ENCODE measurements at places on chromosomes 5 and 9.
A peak's percentile ranks its signal among the peaks of the same experiment; 100 is the strongest.

DNA sequence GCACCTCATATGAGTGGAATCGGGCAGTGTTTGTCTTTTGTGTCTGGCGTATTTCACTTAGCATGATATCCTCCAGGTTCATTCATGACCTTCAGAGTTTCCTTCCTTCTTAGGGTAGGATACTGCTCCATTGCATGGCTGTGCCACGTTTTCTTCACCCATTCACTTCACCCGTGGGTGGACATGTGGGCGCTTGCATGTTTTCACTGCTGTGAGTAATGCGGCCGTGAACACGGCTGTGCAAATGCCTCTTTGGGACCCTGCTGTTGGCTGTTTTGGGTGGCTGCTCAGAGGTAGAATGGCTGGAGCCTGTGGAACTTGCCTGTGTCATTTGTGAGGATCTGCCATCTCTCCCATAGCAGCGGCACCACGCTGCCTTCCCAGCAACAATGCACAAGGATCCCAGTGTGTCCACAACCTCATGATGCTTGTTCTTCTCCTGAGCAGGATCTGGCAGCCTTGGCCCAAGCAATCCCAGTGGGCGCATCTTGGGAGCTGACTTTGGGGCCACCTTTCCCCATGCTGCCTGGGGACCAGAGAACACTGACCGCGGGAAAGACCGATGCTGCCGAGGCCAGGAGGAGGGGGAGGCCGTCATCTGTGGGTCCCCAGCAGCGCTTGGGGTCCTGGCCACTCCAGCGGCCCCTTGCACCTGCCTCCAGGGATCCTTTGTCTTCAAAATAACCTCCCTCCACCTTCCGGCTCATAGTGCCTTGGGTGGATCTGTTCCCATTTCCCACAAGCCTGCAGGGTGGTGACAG, 2.3 kb upstream of the SCGB3A1 start:
- no peak for DNase-seq

DNA sequence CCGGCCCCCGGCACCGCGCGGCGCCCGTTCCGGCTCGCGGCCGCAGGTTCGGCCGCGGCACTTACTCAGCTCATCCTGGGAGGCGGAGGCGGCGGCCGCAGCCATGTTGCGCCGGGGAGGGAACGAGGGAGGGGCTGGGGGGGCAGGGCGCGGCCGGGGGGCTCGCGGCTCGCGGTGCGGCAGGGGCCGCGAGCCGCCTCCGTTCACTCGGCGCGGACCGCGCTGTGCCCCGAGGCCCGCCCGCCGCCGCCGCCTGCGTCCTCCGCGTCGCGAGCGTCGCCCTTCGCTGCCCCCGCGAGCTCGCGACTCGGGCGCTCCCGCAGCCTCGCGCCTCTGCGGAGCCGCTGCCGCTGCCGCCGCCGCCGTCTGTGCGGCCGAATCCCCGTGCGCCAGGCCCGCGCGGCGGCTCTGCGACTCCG, 735 bp downstream of the ECPAS start:
- peak; percentile 56 for DNase-seq

- DNase-seq = no peak
Measured at GRCh38 chr9:87830446-87830845, 52.2 kb upstream of the SPATA31E1 start.

DNA sequence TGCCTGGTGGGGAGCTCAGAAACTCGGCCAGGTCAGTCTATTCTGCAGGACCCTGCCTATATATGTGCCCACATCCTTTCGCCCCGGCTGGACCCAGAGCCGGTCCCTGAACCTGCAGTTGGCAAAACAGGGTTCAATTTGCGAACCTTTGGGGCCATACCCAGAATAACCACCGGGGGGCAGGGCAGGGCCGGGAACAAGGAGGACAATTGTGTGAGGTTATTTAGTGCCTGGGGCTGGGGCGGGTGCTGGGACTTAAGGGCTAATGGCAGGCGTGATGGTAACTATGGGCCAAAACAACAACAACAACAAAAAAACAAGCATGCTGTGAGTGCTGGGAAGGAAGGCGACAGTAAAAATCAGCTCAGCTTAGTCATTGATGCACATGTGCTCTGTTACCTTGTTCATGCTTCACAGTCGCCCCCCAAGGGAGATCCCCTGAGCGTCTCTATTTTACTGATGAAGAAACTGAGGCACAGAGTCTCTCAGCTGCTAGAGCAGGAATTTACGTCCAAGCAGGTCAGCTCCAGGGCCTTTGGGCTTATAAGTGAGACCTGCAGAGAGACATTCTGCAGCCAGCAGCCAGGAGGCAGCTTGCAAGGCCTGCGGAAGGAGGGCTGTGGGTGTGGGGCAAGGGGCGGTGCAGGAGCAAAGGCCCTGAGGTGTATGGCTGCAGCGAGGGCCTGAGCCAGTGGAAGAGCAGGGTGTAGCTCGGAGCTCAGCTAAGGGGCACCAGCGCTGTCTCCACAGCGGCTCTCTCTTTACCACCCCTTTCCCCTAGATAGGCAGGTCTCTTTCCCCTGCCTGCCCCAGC, 106.0 kb downstream of the PHF2 start:
- DNase-seq = peak; percentile 73

DNA sequence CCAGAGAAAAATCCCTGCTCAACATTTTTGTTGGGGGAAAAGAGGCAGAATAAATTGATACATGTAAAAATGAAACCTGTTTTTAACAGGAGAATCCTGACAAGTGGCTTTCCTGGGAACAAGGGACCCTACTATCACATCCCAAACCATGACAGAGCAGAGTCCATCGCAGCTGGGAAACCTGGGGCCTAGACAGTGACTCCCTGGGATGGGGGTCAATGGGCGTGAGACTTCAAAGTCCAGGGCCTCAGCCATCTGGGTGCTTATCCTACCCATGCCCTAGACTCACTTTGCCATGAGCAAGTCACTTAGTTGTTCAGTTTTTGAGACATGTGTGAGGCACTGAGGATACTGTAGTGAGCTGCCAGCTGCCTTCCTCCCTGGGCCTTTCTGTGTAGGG, 5.7 kb downstream of the TCOF1 start:
- DNase-seq = no peak

DNA sequence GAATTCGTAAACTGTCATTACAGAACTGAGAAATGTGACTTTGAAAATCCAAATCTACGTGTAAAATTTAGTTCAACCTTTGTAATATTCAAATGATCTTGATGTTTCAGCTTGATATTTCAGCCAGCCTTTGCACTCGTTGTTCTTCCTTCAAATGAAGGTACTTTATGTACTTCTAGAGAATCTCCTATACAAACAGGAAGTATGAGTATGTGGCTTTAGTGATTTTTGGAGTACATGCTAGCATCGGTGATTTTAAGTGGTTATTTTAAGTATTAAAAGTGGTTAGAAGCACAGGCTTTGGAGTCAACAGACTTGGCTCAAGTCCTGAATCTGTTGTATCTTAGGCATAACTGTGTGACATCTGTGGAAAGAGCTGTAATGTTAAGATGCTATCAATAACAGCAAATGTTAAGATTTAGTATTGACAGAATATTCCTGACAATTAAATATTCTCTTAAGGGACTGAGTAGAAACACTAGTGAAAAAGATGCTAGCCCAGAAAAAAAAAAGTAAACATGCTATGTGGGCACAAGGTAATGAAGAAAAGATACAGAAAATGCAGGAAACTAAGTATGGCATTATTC, 398.0 kb downstream of the ADGRV1 start:
- no peak for DNase-seq

DNA sequence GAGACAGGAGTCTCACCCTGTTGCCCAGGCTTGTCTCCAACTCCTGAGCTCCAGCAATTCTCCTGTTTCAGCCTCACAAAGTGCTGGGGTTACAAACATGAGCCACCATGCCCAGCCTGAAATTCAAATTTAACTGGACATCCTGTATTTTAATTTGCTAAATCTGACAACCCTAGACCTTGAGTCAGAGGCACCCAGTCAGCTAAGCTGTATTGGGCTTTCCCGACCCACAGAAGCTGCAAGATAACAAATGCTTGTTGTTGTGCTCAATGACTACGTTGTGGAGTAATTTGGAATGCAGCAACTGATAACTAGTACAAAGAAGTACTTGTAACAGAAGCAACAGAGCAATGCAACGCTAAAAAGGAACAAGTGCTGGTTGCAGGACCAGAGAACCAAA, 533.1 kb downstream of the NTRK2 start:
- DNase-seq = no peak

DNA sequence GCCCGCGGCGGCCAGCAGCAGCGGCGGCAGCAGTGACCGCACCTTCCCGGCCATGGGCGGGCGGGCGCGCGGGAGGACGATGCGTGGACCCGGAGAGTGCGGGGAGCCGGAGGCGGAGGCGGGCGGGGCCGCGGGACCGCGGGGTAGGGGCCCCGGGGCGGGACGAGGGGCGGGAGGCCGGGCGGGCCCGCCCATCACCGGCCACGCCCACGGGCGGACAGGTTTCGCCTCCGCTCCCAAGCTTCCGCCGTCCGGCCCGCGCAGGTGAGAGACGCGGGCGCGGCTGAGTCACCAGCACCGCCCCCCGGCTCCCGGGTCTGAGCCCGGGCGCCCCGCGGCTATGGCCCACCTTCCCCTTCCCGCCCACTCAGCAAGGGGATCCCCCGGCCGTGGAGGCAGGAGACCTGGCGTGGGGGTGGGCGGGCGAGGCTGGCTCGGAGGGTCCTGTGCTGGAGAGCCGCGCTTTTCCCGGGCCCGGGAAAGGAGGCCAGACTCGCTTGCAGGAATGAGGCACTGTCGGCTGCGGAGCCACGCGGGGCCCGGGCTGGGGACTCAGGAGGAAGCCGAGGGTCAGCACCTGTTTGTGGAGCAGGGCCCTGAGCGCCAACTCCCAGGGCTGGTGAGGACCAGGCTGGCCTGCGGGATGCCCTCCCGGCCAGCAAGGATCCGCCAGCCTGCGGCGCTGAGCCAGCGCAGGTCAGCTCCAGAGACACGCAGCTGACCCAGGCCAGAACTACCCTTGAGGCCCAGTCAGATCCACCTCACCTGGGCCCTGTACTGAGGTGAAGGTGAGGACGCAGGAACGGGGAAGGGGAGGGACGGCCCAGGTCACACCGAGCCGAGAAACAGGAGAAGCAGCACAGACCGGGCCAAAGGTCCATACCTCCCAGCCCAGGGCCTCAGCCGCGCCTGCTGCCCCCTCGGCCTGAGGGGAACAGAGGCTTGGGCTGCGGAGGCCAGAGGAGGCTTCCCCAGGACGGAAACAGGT, at the start of gene ENTPD2:
TSS of gene ENTPD2 (minus strand) at position 118 of the 988 bp plus-strand sequence. CDS start at position 54, 64 bp downstream.
- peak; percentile 56 for DNase-seq

DNA sequence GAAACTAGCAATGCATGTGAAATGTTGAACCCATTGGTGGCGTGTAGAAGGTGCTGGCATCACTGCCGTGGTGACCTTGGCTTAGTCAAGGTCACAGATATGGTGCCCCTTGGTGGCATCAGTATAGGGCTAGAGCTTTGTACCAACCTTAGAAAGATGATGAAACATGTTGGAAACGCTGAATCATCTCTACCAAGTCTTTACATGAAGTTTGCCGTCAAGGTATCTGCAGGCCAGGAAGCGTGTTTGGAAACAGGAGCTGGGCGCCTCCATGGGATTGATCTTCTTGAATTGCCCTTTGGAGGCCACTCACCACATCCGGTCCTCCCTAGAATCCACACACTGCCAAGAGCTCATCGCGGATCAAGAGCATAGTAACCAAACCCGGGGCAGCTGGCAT, 16.9 kb upstream of the BOD1 start:
- no peak for DNase-seq

DNA sequence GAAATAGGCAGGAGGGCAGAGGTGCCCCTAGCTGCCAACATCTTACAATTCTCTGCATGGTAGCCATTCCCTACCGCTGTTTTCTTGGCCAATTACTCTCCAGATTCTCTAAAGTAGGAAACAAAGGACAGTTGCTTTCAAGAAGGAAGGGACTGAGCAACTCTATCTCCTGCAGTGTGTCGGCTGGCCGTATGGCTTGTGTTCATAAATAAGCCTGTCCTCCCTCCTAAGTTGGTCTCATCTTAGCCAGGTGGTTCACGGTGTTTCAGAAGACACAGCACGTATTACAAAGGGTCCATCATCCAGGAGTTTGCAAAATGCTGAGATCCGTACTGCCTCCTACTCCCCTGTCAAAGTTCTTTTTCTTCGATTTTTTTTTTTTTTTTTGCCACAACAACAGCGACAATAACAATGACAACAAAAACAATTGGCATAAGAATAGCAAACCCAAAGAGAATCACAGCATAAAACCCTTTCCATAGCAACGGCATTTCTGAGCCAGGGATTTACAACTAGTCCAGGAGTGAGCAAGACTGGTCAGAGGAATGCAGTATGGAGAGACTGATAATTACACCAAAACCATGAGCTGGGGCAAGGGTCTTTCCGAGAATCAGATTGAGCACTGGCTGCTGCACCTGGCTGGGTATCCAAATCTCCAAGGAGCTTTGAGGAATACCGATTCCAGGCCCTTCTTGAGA, 212.8 kb downstream of the SLIT3 start:
- no peak for DNase-seq

- no peak for DNase-seq
Measured at GRCh38 chr5:7405277-7405676, 9.3 kb downstream of the ADCY2 start.

DNA sequence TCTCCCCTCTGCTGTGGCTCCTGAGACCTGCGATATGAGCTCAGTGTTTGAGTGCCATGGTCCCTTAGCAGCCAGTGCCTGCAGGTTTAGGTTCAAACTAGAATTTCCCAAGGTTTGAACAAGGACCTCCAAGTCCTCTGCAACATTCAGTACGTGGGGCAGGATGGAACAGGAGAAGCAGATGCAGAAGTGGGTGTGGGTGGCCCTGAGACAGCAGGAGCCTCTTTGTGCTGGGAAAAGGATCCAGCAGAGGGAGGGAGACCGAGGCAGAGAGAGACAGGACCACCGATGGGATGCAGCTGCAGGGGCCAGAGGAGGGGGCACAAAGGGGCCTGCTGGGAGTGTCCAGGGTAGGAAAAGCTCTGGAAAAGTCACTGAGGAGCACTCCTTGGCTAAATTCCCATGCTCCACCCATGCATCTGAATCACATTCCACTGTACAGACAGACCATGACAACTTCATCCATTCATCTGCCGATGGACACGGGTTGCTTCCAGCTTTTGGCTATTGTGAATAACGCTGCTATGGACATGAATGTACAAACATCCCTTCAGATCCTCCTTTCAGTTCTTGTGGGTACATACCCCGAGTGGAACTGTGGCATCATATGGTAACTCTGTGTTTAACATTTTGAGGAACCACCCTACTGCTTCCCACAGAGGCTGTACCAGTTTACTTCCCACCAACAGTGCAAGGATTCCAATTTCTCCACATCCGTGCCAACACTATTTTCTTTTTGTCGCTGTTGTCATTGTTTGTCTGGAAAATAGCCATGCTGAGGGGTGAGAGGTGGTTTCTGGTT, 26.7 kb upstream of the SUSD3 start:
- no peak for DNase-seq

DNA sequence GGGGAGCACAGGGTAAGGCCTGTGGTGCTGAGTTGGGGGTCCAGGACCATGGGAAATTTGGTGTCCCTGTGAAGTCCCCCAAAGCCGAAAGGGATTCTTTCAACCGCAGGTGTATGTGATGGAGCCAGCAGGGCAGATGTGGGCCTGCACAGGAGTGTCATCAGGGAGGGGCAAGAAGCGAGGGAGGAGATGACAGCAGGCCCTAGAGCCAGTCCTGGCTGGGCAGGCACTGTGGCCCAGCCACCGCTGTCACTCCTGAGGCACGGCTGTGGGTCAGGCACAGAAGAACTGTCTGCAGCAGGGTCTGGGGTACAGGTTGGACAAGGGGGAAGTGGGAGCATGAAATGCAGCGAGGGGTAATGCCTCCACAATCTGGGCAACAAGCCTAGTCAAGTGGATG, 4.8 kb downstream of the HK3 start:
- no peak for DNase-seq

Measured in HEK293T (cell line).